ENCODE measurements at places on chromosomes 13 and 19.

- no peak for DNase-seq
Observed at GRCh38 chr19:20422216-20423205, 143.1 kb downstream of the ZNF737 start.

GRCh38 chr19:53195265-53195903, 2.2 kb upstream of the ZNF665 start:
- DNase-seq = peak; percentile 40

GRCh38 chr13:52428295-52428694, 22.1 kb downstream of the VPS36 start:
- no peak for DNase-seq

DNA sequence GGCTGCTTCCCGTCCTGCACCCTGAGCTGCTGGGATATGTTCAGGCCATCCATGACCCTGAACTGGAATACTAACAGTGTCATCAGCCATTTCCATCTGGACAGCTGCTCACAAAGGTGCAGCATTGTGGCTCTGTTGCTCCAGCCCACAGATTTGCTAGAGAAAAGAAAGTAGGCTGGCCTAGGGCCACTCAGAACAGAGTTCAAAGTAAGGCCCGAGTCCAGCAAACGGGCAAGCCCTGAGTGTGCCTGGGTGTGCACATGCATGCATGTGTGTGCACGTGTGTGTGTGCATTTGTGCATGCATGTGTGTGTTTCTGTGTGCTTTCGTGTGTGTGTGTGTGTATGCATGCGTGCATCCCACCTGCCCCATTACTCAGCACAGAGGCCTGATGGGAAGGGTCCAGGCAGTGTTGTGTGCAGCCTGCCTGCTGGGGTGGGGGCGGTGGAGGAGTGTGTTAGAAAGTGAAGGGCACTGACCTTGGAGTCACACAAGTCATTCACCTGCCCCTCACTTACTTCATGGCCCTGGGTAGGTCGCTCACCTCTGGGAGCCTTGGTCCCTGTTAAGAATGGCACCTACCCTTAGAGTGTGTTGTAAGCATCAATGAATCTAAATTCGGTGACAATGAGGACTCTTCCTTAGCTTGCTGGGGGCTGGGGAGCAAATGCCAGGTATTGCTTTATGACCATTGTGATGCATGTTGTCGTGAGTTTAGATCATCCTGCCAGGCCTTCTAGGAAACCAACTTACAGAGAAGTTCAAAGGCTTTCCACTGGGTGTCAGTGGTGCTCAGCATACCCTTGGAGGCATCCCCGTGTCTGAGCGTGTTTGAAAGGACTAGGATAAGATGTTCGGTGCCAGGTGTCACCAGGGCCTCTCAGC, 53.2 kb downstream of the GPR12 start:
- DNase-seq = peak; percentile 62

GRCh38 chr13:99288089-99288488, 19.1 kb downstream of the GPR183 start:
- no peak for DNase-seq

GRCh38 chr13:43141685-43142084, 118.3 kb downstream of the DNAJC15 start:
- no peak for DNase-seq

GRCh38 chr13:49571299-49572240, 13.8 kb downstream of the RCBTB1 start:
- DNase-seq = no peak

- no peak for DNase-seq
Observed at GRCh38 chr19:10518444-10519361, 1.5 kb upstream of the S1PR5 start.

DNA sequence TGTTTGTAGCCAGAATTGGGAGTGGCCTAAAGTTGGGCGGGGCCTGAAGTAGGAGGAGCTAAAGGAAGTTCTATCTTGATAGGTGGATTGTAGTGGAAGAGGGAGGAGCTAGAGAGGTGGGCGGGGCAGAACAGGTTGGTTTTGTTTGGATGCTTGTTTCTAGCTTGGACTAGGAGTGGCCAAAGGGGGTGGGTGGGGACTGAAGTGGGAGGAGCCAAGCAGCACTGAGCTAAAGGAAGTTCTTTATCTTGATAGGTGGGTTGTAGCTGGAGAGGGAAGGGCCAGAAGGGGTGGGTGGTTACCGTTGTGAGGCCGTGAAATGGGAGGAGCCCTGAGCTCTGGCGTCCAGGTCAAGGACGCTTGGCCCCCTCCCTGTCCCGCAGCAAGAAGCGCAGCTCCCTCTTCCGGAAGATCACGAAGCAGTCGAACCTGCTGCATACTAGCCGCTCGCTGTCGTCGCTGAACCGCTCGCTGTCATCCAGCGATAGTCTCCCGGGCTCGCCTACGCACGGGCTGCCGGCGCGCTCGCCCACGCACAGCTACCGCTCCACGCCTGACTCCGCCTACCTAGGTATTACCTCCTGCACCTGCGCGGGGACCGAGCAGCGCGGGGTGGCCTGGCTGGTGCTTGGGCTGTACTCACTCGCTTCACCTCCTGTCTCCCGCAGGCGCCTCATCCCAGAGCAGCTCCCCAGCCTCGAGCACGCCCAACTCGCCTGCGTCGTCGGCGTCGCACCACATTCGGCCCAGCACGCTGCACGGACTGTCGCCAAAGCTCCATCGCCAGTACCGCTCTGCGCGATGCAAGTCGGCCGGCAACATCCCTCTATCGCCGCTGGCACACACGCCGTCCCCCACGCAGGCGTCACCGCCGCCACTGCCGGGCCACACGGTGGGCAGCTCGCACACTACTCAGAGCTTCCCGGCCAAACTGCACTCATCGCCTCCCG, 8.0 kb downstream of the DNASE2 start:
- DNase-seq = peak; percentile 66

DNA sequence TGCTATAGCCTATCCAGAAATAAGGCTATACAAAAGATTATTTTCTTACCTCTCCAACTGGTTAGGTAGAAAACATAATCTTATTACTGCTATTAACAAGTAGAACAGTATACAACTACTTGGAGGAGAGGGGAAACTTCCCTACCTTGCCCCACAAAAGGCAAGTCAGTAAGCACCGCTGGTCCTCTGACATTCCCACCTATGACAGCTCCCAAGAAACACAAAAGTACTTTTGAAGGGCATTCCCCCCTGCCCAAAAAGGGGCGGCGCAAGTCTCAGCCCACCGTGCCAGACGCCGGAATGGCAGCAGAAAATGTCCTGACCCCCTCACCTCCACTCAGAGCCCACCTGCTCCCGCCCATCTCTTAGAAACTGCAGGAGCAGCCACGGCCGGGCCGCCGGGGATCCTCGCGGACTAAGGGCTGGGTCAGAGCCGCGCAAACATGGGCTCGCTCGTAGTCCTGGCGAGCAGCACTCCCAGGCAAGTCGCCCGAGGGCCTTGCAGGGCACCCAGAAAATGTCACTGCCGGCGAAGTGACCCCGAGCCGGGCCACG, 437 bp downstream of the SUCLA2 start:
- DNase-seq = peak; percentile 25

GRCh38 chr13:42533336-42533591, 40.7 kb upstream of the TNFSF11 start:
- no peak for DNase-seq

DNA sequence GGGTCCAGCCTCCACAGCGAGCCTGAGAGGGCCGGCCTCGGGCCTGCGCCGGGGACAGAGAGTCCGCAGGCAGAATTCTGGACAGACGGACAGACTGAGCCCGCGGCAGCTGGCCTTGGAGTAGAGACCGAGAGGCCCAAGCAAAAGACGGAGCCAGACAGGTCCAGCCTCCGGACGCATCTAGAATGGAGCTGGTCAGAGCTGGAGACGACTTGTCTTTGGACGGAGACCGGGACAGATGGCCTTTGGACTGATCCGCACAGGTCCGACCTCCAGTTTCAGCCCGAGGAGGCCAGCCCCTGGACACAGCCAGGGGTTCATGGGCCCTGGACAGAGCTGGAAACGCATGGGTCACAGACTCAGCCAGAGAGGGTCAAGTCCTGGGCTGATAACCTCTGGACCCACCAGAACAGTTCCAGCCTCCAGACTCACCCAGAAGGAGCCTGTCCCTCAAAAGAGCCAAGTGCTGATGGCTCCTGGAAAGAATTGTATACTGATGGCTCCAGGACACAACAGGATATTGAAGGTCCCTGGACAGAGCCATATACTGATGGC, 490 bp downstream of the ITPKC start:
- DNase-seq = no peak

DNA sequence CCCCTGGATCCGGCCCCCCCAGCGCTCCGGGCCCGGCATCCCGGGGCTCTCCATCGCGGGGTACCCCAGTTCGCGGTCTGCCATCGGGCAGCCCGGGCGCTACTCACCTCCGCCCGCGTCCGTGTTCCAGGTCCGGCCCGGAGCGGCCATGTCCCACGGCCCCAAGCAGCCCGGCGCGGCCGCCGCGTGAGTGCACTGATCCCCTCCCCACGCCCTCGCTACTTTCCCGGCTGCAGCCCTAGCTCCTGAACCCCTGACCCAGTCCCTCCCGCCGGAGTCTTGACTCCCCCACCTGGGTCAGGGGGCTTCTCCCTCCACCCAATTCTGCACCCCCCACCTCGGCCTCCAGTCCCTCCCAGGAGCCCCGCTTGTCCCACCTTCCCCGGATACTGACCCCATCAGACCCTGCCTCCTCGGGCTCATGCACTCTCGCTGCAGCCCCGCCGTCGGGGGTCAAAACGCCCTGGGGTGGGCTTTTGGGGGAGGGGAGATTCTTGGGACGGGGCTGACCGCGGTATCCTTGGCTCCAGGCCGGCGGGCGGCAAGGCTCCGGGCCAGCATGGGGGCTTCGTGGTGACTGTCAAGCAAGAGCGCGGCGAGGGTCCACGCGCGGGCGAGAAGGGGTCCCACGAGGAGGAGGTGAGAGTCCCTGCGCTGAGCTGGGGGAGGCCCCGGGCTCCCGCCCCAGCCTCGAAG, 566 bp downstream of the HMG20B start:
- DNase-seq = no peak
